HuH-7.5 (cell line): ENCODE measurements at places on chromosomes 11 and 22.

DNA sequence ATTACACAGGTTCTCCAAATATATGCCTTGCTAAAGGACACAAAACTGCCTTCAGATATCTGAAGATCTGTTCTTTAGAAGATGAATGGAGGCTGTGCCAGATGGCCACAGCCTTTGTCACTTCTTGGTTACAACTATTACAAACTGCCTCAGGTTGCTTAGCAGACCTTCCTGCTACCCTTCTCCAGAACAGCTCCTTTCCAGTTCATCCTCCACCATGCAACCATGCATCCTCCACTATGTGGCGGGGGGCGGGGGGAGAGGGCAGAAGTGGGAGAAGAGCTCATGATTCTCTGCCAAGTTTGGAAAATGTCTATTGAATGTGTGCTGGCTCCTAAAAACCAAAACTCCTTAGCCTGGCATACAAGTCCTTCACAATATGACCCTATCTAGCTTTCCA is 267.5 kb downstream of the TTC28 start:
- DNase-seq: no peak

DNA sequence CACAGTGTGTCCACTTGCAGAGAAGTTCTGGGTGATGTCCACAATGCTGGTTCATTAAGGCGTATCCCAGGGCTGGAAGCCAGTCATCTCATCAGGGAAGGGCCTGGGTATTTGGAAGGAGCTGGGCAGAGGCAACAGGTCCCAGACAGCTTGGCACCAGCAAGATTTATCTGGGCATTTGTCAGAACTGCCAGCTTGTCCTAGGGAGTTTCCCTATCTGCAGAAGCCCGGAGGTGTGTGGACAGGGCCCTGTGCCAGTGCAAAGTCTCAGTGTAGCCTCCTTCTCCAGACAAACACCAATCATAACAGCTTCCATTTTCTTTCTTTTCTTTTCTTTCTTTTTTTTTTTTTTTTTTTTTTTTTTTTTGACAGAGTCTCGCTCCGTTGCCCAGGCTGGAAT is 125.3 kb upstream of the TIMP3 start:
- DNase-seq: no peak

DNA sequence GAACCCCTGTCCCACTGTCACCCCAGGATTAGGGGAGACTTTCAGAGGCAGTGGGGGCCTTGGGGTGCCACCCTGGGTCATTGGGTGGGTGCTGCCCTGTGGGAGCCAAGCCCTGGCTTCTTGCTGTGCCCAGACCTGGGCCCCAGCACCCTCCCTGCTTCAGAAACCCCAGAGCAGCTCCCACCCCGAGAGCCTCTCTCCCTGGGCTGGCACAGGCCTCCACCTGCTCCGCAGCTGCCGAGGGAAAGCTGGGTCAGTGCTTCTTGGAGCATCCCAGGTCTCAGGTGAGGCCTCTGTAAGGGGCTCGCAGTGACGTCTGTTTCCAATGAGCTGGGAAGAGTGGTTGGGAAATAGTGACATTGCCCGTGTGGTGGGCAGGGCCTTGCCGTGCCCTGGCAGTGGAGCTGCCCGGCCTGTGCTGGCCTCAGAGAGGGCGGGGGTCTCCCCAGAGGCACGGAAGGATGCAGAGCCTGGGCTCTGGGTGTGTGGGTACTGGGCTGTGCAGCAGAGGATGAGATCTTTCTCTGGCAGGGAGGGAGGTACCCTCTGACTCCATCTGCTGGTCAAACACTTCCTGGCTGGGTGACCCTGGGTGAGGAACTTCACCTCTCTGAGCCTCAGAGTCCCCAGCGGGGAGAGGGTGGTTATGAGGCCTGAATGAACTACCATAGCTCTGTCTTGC is 23.0 kb downstream of the C22orf23 start:
- DNase-seq: peak; percentile 76

GRCh38 chr11:25961539-25961938 is 370.4 kb upstream of the ANO3 start:
- DNase-seq: no peak

DNA sequence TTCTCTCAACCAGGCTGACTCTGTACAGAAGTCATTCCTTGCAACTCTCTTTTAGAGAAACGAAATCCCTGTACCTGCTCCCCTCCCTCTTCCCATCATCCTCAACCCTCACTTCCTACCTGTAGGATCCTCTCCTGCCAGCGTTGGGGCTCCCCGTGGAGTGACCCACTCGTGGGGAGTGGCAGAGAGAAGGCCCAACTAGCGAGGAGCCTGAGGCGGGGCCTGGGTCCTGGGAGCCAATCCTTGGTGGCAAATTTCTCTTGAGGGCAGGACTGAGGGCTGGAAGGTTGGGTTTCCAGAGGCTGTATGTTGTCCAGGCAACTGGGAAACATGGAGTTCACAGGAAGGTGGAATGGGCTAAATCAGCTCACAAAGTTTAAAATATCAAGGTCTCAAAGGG is 10.4 kb downstream of the NHERF4 start:
- DNase-seq: peak; percentile 38

DNA sequence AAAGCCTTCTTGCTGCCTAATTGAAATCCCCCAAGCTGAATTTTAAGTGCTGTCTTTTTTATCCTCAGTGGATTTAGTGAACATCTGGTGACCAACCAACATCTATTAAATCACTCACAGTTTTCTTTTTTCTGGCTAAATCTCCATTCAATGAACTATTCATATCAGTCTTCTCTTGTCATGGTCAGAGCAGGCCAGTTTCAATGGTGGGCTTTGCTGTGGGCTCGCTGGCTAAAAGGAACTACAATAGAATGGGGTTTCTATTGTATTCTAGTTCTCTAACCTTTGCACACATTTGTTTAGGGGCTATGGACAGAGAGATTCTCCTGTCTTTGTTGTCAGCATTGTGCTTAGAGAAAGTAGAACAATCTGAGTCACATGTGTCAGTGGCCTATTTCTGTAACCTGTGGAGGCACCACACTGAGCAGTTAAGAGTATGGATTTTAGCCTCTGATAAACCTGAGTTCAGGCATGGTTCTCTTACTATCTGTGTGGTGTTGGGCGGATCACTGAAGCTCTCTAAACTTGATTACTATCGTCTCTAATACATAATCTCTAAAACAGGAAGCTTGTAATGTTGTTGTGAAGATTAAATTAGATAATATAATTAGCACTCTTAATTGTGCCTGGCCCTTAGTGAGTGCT is 94.2 kb upstream of the CADM1 start:
- DNase-seq: no peak

GRCh38 chr11:100013011-100013410 is 674.1 kb upstream of the ARHGAP42 start:
- no peak for DNase-seq

DNA sequence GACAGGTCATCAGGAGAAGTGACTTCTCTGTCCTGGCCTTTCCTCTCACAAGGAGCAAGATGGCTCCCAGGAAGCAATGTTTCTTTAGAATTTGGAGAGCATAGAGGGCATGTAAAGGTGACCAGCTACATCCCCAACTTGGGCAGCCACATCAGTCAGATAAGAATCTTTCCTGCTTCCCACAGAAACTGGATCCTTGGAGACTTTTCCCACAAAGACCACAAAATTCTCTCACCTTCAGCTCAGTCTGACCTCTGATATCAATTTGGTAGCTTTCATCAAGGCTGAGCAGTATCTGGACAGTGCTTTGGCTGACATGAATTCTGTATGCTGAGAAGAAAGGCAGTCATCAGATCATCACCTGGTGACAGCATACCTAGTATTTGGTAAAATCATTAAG is 23.3 kb upstream of the LRRC32 start:
- no peak for DNase-seq

GRCh38 chr11:119319136-119319699 is 2.3 kb upstream of the MCAM start:
- DNase-seq: no peak

- DNase-seq: no peak
Measured at GRCh38 chr11:9057007-9057406, 34.4 kb downstream of the SCUBE2 start.

GRCh38 chr22:20503816-20504215 is 3.6 kb upstream of the MED15 start:
- no peak for DNase-seq

- DNase-seq: no peak
Measured at GRCh38 chr11:116579857-116580727, 192.7 kb downstream of the BUD13 start.

DNA sequence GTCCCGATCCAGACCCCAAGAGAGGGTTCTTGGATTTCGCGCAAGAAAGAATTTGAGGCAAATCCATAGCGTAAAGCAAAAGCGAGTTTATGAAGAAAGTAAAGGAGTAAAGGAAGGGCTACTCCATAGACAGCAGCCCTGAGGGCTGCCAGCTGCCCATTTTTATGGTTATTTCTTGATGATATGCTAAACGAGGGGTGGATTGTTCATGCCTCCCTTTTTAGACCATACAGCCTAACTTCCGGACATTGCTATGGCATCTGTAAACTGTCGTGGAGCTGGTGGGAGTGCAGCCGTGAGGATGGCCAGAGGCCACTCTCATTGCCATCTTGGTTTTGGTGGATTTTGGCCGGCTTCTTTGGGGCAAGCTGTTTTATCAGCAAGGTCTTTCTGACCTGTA is 19.4 kb upstream of the SHANK3 start:
- DNase-seq: no peak

DNA sequence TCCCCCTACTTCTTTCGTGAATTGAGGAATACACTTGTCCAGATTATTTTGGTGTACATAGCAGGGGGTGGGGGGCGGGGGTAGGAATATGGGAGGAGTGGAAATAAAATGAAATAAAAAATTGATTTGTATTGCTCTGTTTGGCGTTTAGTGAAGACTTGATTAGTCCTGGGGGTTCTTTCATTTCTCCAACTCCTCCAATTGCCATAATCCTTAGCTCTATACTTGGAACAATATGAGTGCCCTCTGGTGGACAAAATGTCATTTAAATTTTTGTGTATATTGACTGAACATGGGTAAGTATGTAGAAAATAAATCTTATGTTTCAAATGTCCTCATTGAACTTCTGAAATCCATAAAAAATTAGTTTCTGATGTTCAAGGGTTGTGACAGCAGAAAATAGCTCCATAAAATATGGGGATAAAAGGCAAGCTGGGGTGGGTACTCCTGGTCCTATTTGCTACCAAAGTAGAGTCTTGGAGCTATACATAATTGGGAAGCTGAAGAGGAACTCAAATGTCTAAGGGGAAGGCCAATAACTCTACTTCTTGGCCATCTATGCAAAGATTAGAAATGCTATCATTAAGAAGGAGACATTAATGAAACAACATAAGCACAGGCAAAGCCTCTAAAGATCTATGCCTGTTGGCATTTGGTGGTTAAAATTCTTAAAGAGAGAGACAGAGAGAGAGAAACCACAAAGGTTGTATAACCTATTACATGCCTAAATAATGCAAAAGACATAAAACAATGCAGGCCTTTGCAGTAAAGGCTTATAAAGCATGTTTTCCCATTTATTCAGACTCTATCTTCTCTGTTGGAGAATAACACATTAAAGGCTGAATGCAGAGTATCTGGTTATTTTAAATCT is 421.6 kb downstream of the METTL15 start:
- peak; percentile 29 for DNase-seq

DNA sequence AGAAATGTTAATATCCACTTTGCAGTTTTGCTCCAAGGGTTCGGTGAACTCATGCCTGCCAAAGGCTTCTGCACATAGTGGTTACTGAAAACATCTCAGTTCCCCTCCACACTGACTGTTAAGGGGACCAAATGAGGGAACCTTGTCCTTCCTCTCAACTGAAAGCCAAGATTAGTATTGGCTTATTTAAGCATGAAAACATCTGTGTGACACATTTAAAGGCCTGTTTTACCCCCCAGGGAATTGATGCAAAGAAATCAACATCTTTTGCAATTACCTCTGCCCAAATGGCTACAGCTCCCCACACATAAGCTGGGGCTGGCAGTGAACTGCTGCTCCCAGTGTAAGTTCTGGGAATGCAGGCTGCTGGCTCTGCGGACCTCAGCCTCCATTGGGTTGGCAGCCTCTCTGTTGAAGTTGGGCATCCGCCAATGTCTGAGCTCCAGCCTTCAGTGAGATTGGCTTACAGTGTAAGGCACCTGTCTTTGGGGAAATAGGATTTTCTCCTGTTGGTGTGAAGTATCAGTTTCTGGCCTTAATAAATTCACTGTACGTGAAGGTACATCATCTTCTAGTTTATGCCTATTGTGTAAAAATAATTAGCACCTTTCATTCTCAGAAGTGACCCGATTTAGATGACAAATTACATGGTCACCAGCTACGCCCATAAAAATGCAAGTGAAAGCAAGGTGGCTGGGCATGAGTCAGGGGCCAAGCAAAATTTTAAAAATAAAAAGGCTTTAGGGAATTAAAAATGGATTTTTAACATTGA is 213.4 kb upstream of the SYN3 start:
- no peak for DNase-seq

DNA sequence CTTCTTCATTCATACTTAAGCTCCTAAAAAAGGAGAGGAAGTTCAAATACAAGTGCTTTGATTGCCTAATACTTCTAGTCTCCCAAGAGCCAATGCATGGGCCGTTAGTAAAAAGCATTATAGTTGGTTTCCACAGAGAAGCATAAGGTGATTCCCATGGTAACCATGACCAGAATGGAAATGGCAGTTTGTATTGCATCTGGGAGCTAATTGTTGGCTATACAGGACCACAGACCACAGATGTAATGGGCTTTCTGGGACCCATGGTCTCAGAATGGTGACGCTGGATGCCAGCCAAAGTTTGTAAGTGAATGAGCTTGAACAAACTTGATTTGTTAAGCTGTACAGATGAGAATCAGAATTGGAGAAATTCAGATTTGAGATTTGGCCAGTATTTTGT is 333.9 kb upstream of the C11orf87 start:
- no peak for DNase-seq

DNA sequence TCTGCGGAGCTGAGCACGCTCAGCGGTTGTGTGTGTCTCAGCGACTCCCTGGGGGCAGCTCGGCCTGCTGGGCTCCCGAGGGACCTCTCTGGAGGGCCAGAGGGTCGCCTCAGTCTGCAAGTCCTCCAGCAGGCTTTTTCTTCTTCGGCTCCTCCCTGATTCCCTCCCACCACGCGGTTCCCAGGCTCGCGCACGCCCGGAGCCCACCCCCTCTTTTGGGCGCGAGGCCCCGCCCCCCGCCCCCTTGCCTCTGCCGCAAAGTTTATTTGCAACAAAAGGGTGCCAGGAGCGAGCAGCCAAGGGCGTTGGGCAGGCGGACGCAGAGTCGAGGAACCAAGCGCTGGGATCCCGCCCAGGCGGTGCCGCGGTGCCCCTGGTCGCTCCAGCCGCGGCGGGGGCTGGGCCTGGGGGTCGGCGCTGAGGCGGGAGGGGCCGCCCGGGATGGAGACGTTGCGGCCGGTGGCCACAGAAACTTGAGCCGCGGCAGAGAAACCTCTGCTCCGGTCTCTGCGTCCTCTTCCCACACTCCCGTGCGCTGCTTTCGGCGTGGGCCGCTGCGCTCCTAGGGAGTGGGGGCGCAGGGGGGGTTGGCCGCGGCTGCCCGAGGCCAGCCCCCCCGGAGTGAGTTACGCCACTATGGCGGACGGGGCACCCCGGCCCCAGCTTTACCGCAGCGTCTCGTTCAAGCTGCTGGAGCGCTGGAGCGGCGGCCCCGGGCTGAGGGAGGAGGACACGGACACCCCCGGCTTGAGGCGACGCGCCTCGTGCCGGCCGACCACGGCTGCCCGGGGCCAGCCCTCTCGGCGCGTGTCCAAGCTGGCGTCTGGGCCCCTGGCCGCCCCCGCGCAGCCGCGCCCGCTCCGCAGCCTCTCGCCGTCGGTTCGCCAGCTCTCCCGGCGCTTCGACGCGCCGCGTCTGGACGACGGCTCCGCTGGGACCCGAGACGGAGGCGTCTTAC is at the start of gene ARHGEF17:
Gene ARHGEF17 (plus strand): TSS at position 274 of the 958 bp plus-strand sequence. CDS start 363 bp downstream, at position 637.
- DNase-seq: peak; percentile 58

- no peak for DNase-seq
Measured at GRCh38 chr11:33195462-33196173, 34.3 kb upstream of the CSTF3 start.

- no peak for DNase-seq
Measured at GRCh38 chr11:134312223-134312622, 19.6 kb upstream of the GLB1L2 start.

- DNase-seq: no peak
Measured at GRCh38 chr11:121699801-121700200, 247.0 kb upstream of the SORL1-AS1 start.
